ENCODE measurements at places on chromosomes 12 and 14. TPM values are rescaled to one million over a fixed set of nuclear protein-coding genes. Genes with fewer than 3 reads are reported as not detected.
A peak's percentile ranks its signal among the peaks of the same experiment; 100 is the strongest.

The DAO gene
- total RNA-seq, result not detected

The CMA1 gene
- total RNA-seq, result not detected

The C3AR1 gene
- total RNA-seq, result not detected

The PIP4P1 gene
- total RNA-seq, result 40.8 TPM

The DPF3 gene
- 1.3 TPM for total RNA-seq

The ATXN2 gene
- 71.0 TPM for total RNA-seq

The KRT83 gene
- total RNA-seq, result not detected

The HEATR5A gene
- total RNA-seq, result 32.2 TPM

The CS gene
- 295 TPM for total RNA-seq

- no peaks in the 10 kb centered on the region for H3K36me3 ChIP-seq
- H3K4me1 ChIP-seq, result no peaks in the 10 kb centered on the region
- H3K4me3 ChIP-seq, result no peak overlapping the region
Measured at GRCh38 chr14:93379831-93380230, 32.8 kb downstream of the COX8C start.

GRCh38 chr14:100573002-100573756 is 14.0 kb downstream of the BEGAIN start:
- no peak for DNase-seq
- peaks cover 17% of the 10 kb centered on the region for H3K4me1 ChIP-seq
- no peak overlapping the region for H3K27ac ChIP-seq
- peak overlapping the region; percentile 38 for H3K4me3 ChIP-seq
- H3K36me3 ChIP-seq, result no peaks in the 10 kb centered on the region

GRCh38 chr12:19382111-19382526 is 57.2 kb upstream of the AEBP2 start:
- H3K27me3 ChIP-seq, result no peaks in the 10 kb centered on the region
- no peak for DNase-seq
- H3K36me3 ChIP-seq, result peaks cover 6% of the 10 kb centered on the region
- H3K27ac ChIP-seq, result no peak overlapping the region
- H3K4me1 ChIP-seq, result no peaks in the 10 kb centered on the region
- no peak overlapping the region for H3K4me3 ChIP-seq

DNA sequence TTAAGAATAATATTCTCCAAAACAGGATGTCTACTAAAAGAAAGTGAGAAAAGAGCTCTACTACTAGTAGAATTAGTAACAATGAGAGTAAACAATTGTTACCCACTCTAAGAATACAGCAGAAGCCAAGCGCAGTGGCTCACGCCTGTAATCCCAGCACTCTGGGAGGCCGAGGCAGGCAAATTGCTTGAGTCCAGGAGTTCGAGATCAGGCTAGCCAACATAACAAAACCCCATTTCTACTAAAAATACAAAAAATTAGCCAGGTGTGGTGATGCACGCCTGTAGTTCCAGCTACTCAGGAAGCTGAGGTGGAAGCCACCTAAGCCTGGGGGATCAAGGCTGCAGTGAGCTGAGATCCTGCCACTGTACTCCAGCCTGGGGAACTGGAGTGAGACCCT is 4.7 kb downstream of the DNAJC14 start:
- H3K27me3 ChIP-seq, result no peaks in the 10 kb centered on the region
- H3K36me3 ChIP-seq, result peaks cover 16% of the 10 kb centered on the region
- no peak overlapping the region for H3K27ac ChIP-seq
- DNase-seq, result no peak

- no peak overlapping the region for H3K4me3 ChIP-seq
- peaks cover 15% of the 10 kb centered on the region for H3K4me1 ChIP-seq
- no peak for DNase-seq
- H3K27ac ChIP-seq, result peak overlapping the region; percentile 22
Measured at GRCh38 chr12:64526859-64527258, 74.9 kb downstream of the TBK1 start.

DNA sequence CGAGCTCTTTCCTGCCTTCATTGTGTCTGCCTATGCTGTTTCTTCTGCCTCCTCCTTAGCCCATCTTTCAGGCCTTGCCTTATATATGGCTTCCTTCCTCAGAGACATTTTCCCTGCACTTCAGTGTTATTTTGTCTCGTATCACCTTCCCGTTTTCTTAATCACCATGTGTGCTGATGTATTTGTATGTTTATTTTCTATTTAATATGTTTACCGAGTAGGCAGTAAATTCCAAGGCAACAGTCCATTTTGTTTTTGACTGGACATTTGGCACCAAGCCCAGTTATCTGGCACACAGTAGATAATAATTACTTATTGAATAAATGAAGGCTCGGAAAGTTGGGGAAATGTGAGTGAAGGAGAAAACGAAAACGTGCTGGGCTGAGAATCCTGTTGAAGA is 4.6 kb upstream of the POU6F1 start:
- DNase-seq, result no peak
- H3K27ac ChIP-seq, result no peak overlapping the region
- peak overlapping the region; percentile 61 for H3K4me3 ChIP-seq
- no peaks in the 10 kb centered on the region for H3K36me3 ChIP-seq
- H3K27me3 ChIP-seq, result no peaks in the 10 kb centered on the region

DNA sequence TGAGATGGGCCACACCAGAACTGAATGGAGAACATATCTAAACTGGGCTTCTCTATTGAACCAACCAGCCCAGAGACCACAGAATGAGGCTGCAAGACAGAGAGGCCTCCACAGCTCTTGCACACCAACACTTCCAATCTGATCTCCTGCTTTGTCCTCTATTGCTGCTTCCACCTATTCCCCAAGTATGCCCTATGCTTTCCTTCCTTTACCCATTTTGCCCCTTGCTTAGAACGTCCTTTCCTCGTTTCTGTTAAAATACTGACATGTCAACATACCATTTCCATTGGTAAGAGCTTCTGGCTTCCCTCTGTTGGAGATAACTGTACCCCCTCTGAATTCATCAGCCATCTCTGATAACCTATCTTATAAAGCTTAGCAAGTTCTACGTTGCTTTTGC is 2.8 kb downstream of the SLC2A13 start:
- H3K4me1 ChIP-seq, result peaks cover 54% of the 10 kb centered on the region
- H3K4me3 ChIP-seq, result peak overlapping the region; percentile 82
- H3K27me3 ChIP-seq, result no peaks in the 10 kb centered on the region
- DNase-seq, result no peak
- H3K36me3 ChIP-seq, result peaks cover 1% of the 10 kb centered on the region
- no peak overlapping the region for H3K27ac ChIP-seq

GRCh38 chr14:56846970-56847930 is 37.0 kb upstream of the OTX2 start:
- H3K4me3 ChIP-seq, result no peak overlapping the region
- peaks cover 87% of the 10 kb centered on the region for H3K27me3 ChIP-seq
- no peak overlapping the region for H3K27ac ChIP-seq

DNA sequence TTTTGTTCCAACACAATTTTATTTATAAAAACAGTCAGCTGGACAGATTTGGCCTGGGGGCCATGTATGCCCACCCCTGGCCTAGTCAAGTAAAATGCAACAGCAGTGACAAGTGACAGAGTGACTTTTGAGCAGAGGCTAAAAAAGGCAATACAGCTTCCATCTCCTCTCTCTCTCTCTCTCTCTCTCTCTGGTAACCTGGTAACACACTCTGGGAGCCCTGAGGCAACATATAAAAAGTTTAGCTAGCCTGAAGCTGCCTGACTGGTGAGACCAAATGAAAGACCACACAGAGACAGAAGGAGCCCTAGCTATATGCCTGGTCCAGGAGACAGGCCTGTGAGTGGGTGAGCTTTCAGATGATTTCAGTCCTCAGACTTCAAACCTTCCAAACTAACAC is 105.4 kb downstream of the DENND5B start:
- H3K27me3 ChIP-seq, result no peaks in the 10 kb centered on the region
- H3K4me1 ChIP-seq, result peaks cover 23% of the 10 kb centered on the region
- H3K4me3 ChIP-seq, result no peak overlapping the region
- no peak overlapping the region for H3K27ac ChIP-seq

DNA sequence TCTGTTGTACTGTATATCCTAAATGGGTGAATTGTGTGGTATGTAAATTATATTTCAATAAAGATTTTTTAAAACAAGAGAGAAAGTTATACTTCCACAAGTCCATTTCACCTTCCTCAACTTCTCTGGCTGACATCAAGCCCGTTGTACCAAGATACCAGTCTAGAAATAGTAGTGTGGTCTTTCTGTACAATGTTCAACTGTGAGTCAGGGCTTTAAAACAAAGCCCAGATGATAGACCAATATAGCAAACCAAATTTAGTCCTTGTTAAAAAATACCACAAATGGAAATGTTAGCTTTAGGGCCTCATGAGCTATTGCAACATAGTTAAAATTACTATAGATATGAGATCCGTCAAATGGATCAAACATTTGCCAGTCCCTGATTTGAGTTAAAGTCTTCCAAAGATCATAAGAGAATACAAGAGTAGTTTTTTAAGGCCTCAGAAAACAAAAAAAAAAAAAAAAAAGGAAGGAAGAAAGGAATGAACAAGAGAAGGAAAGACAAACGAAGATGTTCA is 49.0 kb upstream of the EGLN3 start:
- no peak for DNase-seq
- H3K4me1 ChIP-seq, result peaks cover 5% of the 10 kb centered on the region
- H3K4me3 ChIP-seq, result no peak overlapping the region
- H3K27me3 ChIP-seq, result no peaks in the 10 kb centered on the region
- H3K27ac ChIP-seq, result no peak overlapping the region
- no peaks in the 10 kb centered on the region for H3K36me3 ChIP-seq

DNA sequence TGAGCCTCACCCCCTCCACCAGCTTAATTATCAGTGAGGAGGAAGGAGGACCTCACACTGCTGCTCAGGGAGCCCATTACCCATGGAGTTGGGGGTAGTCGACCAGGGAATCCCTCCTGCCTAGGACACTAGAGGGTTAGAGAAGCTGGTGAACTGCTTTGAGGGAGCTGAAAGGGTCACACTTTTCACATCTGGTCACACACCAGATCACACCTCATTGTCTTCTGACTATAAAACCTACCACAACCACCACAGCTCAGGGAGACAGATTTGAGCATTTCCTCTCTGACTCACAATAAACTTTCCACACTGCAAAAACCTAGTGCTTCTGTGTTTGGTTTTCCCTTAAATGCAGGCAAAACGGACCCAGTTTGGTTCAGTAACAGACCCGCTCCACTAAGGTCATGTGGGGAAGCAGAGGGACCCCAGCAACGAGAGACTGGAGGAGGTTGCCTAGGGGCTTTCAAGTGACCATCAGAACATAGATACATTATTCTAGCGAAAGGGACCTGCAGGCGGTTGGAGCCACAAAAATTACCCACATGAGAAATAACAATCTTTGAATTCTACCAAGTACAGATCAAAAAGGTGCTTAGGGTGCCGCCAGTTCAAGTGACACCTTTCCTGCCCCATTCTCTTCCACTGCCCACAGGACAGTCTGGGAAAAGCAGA is 151.4 kb upstream of the AVPR1A start:
- no peak overlapping the region for H3K27ac ChIP-seq
- H3K27me3 ChIP-seq, result no peaks in the 10 kb centered on the region
- H3K36me3 ChIP-seq, result no peaks in the 10 kb centered on the region

GRCh38 chr12:50918584-50919316 is 33.6 kb upstream of the HIGD1C start:
- H3K36me3 ChIP-seq, result peaks cover 13% of the 10 kb centered on the region
- no peak for DNase-seq
- H3K27me3 ChIP-seq, result no peaks in the 10 kb centered on the region

DNA sequence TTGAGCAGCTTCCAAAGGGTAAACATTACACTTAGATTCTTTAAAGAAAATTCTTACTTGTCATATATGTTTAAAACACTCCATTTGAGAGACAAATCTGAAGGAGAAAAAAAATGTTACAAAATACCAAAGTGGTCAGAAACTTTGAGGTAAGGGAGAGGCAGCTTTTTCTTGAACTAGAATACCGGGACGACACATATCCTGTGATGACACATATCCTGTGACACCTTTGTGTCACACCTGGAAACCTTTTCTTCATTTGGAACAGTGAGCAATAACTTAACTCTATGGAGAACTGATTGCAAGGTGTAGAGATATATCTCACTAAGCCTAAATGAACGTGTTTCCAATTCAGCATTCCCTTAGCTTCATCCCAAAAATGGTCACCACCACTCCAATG is 4.6 kb upstream of the GRIN2B start:
- H3K4me3 ChIP-seq, result no peak overlapping the region
- no peak overlapping the region for H3K27ac ChIP-seq
- H3K27me3 ChIP-seq, result peaks cover 41% of the 10 kb centered on the region
- no peaks in the 10 kb centered on the region for H3K36me3 ChIP-seq

DNA sequence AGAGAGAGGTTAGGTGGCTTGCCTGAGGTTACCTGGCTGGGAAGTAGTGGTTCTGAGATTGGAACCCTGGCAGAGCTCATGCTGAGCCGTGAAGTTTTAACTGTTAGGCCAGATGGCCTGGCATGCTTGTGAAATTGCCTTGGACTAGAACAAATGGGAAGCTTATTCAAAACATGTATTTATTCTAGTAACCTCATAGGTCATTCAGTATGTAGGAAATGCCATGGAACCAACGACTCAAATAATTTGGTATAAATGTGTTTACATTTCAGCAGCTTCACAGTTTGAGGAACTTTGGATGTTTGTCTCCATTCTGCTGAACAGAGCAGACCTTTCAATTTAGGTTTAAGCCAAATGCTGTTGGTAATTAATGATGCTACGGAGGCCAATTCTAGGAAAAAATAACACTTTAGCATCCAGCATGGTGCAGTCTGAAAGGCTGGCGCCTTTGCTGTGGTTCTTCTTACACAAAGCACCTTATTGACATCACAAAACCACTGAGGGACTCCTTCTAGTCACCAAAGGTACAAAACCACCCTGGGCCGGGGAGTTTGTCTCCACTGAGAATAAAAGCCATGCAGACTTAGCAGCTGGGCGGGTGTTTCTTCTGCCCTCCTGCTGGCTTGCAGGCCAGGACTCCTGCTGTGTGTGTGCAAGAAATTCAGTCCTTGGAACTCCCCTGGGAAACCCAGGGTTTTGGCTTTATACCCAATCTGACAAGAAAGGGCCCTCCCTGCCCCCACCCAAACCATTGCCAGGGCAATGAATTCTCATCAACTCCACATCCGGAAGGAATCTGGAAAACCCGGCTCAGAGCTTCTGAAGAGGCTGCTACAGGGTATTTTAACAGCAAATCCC is 64.2 kb downstream of the ELK3 start:
- no peak overlapping the region for H3K27ac ChIP-seq
- DNase-seq, result no peak
- no peak overlapping the region for H3K4me3 ChIP-seq
- peaks cover 13% of the 10 kb centered on the region for H3K36me3 ChIP-seq
- no peaks in the 10 kb centered on the region for H3K27me3 ChIP-seq
- H3K4me1 ChIP-seq, result peaks cover 15% of the 10 kb centered on the region

DNA sequence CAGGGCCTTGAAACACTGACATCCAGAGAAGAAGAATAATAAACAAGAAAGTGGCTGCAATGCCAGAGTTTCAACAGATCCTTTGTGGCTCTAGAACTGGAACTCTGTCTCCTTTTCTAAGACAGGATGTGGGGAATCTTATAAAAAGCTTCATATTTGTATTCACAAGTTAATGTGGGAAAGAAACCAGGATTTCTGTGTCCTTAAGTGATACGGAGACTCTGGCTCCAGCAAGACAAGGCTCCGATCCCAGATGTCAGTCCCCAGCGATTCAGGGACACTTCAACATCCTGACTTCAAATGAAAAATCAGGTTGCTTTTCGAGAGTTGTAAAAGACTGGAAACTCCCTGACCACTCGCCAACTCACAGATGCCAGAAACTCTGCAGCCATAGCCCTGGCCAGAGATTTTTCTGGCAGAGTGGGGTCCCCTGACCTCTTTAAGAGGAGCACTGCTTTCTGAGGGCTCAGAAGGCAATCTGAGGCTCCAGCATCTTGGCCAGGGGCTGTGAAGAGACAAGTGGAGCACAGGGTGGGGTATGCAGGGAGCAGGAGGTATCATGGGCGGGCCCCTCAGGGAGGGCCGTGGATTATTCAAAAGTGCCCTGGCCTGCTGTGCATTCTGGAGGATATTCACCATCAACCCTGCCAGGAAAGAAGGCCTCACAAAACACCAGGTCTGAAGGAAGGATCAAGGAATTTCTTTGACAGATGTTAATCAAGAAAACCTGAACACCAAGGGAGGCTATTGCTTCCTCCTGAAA is 53.3 kb downstream of the TMX1 start:
- H3K27me3 ChIP-seq, result no peaks in the 10 kb centered on the region
- peaks cover 16% of the 10 kb centered on the region for H3K4me1 ChIP-seq
- H3K4me3 ChIP-seq, result no peak overlapping the region
- H3K36me3 ChIP-seq, result no peaks in the 10 kb centered on the region
- no peak for DNase-seq
- no peak overlapping the region for H3K27ac ChIP-seq

Measured in neural crest cell (in vitro differentiated cells).